ENCODE measurements at places on chromosomes 2 and 18.

DNA sequence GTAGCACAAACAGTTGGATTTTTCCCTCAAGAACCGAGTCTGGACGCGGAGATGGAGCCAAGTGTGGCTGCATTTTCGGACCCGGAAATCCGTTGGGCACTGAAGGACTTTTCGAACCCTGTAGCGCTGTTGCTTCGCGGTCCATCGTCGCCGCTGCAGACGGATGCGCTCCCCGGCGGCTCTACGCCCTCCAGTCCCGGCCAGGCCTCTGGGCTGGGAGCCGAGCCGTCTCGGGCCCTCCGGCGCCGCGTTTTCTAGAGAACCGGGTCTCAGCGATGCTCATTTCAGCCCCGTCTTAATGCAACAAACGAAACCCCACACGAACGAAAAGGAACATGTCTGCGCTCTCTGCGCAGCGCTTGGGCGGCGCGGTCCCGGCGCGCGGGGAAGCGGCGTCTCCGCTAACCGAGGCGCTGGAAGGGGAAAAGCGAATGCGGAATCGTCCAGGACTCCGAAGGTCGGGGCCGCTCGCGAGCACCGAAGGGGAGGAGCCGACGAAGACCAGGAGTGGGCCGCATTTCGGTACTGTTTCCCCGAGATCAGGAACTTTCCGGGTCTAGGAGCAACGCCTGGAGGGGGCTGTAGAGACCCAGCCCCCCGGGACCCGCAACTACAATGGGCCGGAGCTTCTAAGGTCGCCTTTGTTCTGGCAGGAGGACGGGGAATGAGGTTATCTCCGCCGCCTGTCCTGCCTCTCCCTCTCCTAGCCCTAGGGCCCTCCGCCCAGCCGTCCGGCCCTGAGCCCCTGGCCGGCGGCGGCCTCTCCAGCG lies 3.2 kb downstream of the EMX1 start:
- no peak for DNase-seq

GRCh38 chr2:222673883-222674282 lies 2.4 kb downstream of the MOGAT1 start:
- no peak for DNase-seq

GRCh38 chr18:53025247-53025646 lies 685.2 kb downstream of the DCC start:
- no peak for DNase-seq

DNA sequence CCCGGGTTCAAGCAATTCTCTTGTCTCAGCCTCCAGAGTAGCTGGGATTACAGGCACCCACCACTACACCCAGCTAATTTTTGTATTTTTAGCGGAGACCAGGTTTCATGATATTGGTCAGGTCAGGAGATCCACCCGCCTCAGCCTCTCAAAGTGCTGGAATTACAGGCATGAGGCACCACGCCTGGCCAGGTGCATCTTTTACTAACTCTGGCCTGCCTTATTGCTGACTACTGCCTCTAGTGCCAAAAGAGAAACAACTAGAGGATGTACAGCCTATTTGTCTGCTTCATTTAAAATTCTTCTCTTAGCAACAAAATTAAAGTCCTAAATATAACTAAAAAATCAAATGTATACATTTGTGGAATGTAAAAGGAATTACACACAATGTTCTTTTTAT lies 115.4 kb downstream of the BMPR2 start:
- DNase-seq = no peak

GRCh38 chr18:71036783-71037182 lies 747.9 kb downstream of the SOCS6 start:
- DNase-seq = no peak

DNA sequence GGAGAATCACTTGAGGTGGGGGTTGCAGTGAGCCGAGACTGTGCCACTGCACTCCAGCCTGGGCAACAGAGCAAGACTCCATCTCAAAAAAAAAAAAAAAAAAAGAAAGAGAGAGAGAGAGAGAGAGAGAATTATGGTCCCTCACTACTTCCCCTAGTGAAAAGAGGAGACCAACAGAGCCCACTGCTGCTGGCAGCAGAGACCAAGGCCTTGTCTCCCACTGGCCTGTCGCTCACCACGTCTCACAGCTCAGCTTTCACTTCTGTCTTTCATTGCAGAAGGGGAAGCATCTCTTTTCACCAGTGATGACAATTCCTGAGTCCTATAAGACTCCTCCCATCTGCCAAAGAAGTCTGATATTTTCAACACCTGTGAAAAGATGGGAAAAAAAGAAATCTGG lies 81.3 kb downstream of the CLHC1 start:
- DNase-seq = no peak

GRCh38 chr2:224884188-224884587 lies 158.1 kb downstream of the DOCK10 start:
- DNase-seq = no peak

DNA sequence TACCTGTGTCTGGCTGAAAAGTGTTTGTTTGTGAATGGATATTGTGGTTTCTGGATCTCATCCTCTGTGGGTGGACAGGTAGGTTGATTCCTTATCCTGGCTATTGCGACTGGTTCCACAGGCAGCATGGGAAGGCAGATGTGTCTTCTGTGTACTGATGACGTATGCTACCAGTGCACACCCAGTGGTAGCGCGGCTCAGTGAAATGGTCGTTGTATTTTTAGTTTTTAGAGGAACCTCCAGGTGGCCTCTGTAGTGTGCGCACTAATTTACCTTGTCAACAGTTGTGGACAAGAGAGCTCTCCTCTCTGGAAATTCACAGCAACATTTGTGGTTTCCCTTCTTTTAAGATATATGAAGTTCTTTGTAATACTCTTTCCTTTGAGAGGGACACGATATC lies 52.5 kb downstream of the CCDC74A start:
- DNase-seq = no peak

DNA sequence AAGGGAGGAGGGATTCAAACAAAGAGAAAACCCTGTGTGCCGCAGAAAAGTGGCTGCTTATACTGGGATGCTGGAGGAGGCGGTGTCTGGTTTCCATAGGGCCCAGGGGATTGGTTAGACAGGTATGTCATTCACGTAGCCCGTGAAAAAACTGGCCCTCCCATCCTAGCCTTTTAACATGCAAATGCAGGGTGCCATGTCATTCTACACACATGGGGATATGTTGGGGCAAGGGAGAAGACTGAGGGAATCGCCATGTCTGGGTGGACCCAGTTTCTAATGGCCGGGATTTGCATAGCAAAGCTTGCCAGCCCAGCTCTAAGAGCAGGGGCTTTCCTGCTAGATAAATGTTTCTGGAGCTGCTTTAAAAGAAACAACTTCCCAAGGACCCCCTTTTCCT lies 8.2 kb upstream of the RNU2-63P start:
- no peak for DNase-seq

GRCh38 chr2:237278568-237278967 lies 135.4 kb downstream of the COL6A3 start:
- DNase-seq = no peak
